ENCODE measurements at places on chromosomes 13 and 19.

DNA sequence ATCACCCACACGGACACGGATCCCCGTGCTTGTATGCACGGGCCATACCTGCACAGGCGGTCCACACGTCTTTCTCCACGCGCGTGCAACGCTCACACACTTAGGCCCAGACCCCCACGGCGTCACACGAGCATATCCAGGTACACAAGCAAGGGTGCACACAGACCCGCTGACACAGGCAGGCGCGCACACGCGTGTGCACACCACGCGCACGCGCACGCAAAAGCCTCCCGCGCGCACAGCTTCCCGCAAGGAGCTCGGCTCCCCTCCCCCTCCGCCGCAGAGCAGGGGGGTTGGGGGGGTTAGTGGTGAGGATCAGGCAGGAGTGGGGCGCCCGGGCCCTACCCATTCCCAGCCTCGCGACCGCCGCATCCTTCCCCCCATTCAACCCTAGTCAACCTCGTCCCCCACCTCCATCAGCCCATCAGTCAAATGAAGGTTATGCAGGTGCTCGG is 407 bp downstream of the RAB3A start:
- no peak for DNase-seq

- no peak for DNase-seq
Measured at GRCh38 chr13:43129511-43130110, 106.2 kb downstream of the DNAJC15 start.

DNA sequence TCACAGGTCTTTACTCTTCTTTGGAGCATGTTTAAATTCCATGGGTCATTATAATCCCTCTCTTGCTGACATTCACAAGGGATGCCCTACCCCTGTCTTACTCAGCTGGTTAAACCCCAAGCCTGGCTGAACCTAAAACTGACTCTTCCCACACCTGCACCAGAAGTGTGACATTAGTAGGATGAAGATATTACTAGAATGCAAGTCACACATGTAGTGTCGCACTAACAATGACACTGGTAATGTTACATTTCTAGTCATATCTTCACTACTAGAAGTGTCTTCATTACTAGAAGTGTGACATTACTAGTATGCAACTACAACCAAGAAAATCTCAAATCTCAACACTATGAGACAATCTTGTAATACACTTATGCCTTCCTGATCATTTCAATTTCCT is 14.2 kb downstream of the ZAR1L start:
- DNase-seq: no peak

- no peak for DNase-seq
Measured at GRCh38 chr13:97648171-97648880, 214.4 kb downstream of the RAP2A start.

DNA sequence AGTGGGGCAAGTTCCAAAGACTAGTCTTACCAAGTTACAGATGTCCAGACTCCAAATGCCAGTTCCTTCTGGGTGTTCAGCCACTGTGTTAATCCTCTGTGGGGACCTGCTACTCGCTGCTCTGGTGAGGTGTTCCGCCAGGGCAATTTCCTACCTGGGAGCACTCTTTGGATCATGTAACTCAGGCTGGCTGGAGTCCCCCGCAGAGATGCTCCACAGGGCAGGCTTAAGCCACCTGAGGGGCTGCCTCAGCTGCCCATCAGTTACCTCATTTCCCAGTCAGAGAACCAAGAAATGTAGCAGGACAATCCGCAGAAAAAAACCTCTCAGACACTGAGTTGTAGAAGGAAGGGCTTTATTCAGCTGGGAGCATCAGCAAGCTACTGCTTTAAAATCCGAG is 133.8 kb downstream of the ZNF737 start:
- no peak for DNase-seq

GRCh38 chr13:113935001-113935844 is 38.7 kb downstream of the C13orf46 start:
- DNase-seq: peak; percentile 62

- DNase-seq: no peak
Measured at GRCh38 chr13:92136449-92137155, 738.2 kb downstream of the GPC5 start.

DNA sequence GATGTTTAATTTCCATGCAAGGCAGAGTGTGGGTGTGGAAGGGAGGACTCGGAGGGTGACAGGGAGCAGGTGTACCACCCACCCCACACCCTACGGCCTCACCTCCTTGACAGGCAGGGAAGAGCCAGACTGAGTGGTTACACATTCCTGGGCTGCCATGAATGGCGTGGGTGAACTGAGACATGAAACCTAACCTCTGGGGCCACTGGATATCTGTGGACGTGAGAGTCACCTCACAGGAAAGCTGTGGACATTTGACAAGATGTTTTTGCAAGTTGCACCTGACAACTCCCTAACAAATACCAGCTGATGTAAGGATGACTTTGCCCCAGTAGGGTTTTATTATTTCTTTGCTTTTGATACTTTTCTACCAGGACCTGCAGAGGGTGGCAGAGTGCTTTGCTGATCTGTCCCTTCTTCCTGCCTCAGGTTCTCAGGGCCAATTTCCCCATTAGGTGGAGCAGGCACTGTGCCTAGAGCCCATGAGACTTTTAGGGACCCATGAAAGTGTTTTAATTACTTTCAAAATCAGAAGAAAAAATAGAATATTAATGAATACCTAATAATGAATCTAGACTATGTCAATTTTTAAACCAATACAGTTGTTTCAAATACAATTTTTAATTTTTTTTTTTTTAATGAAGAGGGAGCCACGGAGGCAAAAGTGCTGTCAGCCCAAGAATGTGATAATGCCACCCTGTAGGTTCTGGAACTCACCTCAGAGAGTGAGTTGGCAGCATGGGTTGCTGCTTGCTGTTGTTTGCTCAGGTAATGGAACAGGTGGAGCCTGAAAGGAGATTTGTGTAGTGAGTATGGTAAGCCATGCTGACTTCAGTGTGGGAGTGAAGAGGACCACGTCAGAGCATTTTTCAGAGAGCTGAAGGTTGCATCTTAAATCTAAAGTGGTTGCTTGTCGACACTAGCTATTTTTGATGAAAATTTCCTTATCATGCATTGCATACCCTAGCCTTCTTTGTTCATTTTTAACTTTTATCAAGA is 58.0 kb upstream of the CYSLTR2 start:
- peak; percentile 73 for DNase-seq

GRCh38 chr19:10112037-10112761 is 706 bp downstream of the P2RY11 start:
- DNase-seq: no peak

GRCh38 chr13:50094615-50095293 is 79.5 kb downstream of the KCNRG start:
- no peak for DNase-seq

- no peak for DNase-seq
Measured at GRCh38 chr19:10998045-10998533, 37.3 kb downstream of the SMARCA4 start.

DNA sequence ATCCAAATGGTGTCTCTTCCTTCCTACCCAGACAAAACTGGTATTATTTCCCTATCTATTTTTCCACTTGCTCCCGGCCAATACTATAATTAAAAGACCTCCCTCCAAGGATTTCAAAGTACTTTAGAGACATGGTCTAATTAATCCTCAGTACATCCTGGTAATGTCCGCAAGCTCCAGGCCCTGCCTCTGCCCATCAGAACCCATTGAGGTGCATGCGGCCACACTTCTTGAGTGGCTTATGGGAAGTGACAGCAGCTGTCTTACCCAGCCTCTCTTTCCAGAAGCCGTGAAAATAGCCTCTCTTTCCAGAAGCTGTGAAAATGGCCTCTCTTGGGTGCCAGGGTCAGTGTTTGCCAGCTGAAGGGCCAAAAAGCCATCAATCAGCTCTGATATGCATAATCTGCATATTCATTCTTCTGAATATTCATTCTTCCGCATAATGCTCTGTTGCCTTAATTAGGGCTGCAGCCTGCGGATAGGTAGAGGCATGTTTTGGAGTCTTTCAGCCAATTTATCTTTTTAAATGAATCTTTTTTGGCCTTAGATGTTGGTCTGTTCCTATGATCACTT is 148.4 kb upstream of the TMTC4 start:
- no peak for DNase-seq

DNA sequence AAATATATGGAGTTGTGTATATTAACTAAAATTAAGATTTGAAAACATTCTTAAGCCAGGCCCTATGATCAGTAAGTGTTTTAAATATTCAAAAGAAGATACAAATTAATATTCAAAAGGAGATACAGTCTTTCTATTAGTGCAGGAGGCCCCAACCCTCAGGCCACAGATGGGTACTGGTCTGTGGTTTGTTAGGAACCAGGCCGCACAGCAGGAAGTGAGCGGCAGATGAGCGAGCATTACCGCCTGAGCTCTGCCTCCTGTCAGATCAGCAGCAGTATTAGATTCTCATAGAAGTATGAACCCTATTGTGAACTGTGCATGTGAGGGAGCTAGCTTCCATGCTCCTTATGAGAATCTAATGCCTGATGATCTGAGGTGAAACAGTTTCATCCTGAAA is 232.9 kb downstream of the FOXO1 start:
- DNase-seq: no peak

DNA sequence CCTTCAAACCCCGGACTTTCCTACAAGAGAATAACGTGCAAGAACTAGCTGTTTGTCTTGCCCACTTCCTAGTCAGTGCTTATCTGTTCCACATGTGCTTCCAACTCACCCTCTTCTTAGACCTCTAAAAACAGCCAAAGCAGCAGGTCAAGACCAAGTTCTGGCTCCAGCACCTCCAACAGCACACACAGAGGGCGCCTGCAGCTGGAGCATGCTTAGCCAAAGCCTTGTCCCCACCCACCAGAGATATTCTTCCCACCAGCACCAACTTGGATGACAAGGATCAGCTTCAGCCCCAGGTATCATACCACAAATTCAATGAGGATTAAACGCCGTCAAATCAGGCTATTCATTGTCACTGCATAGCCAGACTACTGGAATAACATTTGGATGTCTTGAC is 17.9 kb downstream of the RCBTB1 start:
- DNase-seq: no peak

DNA sequence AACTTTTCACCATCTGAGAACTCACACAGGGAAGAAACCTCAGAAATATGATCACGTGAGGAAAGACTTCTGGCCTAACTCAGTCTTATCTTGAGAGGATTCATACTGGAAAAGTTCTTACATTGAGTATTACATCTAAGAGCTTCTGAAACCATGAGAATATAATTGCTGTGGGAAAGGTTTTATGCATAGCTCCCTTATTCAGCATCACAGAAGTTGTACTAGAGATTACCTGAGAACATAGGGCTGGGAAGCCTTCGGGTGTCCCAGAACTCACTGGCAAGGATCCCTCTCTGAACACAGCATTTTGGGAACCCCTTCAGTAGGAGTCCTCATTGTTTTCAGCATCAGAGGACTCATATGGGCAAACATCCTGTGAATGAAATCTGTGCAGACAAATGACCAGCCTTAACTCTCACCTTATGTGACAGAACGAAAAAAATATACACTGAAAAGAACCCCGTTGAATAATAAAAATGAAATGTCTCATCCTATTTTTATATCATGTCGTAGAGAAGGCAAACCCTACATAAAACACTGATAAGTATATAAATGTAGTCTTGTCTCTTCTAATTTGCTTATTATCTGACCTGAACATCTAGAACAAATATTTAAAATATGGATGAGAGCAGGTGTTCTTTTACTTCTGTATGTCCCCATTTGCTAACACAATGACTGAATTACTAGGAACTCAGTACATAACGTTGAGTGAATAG is 14.2 kb downstream of the ZNF274 start:
- DNase-seq: no peak

- no peak for DNase-seq
Measured at GRCh38 chr19:36041831-36042230, 9.2 kb upstream of the CLIP3 start.

- peak; percentile 40 for DNase-seq
Measured at GRCh38 chr13:51453959-51454703, 1.3 kb upstream of the INTS6 start.

DNA sequence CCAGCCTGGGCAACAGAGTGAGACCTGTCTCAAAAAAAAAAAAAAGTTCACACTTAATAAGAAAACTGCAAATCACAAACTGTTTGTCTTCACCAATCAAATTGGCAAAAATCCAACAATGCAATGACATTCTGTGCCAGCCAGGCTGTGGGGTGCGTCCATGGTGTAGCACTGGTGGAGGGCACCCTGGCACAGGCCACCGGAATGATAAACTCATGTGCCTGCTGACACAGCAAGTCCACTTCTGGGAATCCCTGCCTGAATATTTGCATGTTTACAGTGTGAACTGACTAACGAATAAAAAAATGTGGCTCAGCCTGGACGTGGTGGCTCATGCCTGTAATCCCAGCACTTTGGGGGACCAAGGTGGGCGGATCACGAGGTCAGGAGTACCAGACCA is 1.6 kb upstream of the LRRC25 start:
- DNase-seq: no peak

DNA sequence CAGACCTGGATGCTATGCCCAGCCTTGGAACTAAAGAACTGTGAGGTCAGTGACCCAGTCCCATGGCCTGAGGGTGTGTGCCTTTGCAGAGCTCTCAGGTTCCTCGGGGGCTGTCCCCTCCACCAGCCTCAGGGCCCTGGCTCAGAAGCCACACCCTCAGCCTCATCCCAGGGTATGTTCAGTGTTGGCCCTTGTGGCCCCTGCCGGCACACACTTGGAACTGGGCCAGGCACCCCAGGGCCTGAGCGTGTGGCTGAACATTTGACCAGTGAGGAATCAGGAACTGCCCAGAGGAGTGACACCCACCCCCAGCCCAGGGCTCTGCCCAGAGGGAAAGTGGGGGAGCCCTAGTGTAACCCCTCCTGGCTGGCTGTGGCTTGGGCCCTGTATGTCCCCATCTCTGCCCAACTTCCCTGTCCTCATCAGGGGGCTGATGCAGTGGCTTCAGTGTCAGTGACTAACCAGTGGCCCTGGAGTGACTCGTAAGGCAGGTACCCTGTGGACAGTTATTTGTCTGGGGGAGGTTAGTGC is 10.0 kb downstream of the NKPD1 start:
- no peak for DNase-seq

GRCh38 chr19:39679791-39680168 is 24.1 kb downstream of the LGALS16 start:
- DNase-seq: no peak

- no peak for DNase-seq
Measured at GRCh38 chr13:109698779-109699178, 87.6 kb downstream of the IRS2 start.

GRCh38 chr19:48928164-48929025 is 5.1 kb upstream of the DHDH start:
- DNase-seq: no peak

GRCh38 chr13:48491423-48492095 is 41.3 kb downstream of the RCBTB2 start:
- no peak for DNase-seq

DNA sequence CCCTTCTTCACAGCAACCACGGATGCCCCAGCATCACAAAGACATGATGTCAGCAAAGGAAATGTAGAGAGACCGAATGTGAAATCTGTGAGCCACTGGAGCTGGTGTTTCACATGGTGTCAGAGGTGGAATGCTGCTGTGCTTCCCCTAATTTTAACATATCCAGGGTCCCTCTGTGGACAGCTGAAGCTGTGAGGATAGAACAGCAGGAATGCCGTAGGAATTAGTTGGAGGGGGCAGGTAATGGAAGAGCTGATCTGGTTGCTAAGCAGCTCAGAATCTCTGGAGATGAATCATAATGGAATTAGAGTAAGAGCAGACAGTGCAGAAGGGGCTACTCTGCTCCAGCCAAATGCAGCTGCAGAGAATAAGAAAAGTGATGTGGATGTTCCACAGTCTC is 68.9 kb upstream of the ZNF835 start:
- DNase-seq: no peak
